Activated naive CD4-positive, alpha-beta T cell treated with anti-CD3 and anti-CD28 coated beads, Interleukin-2, amount 50 U/mL, for 72 hours (primary cell): ENCODE measurements at places on chromosomes 12 and 14. TPM values are rescaled to one million over a fixed set of nuclear protein-coding genes. Genes with fewer than 3 reads are reported as not detected.

MYO1H gene
- total RNA-seq: not detected

LRCOL1 gene
- total RNA-seq: not detected

NOVA1 gene
- total RNA-seq: 1.5 TPM

KRT80 gene
- not detected for total RNA-seq

DTX3 gene
- 14.5 TPM for total RNA-seq

P3H3 gene
- total RNA-seq: 3.0 TPM

SALL2 gene
- total RNA-seq: 9.3 TPM

SLC17A8 gene
- total RNA-seq: not detected

TPH2 gene
- not detected for total RNA-seq

HDAC7 gene
- total RNA-seq: 285 TPM

GPD1 gene
- 0.35 TPM for total RNA-seq

DNA sequence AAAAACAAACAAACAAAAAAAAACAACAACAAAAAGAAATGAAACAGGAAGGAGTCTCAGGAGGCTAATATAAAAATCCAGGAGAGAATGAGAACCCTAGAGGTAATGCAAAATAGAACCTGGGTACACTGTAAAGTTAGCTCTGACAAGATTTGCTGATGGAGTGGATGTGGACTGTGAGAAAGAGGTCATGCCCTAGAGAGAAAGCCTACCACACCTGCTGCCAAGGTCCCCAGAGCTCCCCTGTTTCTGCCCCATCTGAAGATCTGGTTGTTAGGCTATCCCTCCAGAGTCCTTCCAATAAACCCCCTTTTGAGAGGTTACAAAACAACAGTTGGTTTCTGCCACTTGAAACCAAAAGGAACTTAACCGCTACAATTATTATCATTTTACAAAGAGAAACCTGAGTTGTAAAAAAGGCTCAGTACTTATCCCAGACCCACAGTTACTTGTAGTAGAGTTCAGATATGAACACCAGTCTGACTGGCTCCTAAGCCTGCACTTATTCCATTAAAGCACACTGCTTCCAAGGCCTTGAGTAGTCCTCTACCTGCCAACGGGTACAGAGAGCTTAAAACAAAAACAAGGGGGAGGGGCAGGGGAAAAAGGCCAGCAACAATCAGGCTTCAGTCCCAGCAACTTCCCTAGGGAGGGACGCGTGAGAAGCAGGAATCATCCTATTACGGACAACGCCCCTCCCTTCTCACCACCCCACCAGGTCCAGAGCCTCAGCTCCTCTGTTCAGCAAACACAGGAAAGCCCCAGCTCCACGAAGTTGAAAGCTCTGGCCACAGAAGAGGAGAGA, 27.7 kb downstream of the PPP1R13B start:
- no peak for DNase-seq

DNA sequence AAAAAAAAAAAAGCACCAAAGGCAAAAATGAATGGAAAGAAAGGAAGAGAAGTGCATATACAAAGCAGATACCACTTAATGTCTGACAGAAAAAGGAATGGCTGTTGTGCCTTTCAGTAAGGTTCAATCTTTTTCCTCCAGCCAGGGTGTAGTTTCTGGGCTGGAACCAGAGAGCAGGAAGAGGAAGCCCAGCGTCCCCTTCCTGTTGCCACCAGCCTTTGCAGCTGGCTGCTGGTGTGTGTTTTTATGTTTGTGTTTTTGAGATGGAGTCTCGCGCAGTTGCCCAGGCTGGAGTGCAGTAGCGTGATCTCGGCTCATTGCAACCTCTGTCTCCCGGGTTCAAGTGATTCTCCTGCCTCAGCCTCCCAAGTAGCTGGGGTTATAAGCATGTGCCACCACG, 64.6 kb upstream of the LTA4H start:
- DNase-seq: no peak

- no peak for DNase-seq
These were observed 56.3 kb downstream of the SIX6 start for GRCh38 chr14:60565211-60565610.

DNA sequence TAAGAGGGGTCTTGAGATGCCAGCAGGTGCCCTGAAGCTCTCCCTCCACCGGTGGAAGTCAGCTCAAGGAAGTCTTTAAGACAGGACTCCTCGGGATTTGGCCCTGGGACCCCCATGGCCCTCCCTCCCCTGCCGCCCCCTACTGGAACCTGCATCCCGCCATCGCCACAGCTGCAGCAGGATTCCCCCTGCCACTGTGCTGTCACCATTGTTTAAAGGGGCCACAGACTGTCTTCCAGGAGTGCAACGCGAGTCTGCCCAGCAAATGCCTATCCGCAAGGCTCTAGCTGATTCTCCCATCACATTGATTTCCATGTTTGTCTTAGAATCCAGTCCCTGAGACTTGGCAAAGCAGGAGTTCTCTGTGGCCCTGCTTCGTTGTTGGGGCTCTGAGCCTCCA, 770.8 kb upstream of the ALG10B start:
- no peak for DNase-seq

DNA sequence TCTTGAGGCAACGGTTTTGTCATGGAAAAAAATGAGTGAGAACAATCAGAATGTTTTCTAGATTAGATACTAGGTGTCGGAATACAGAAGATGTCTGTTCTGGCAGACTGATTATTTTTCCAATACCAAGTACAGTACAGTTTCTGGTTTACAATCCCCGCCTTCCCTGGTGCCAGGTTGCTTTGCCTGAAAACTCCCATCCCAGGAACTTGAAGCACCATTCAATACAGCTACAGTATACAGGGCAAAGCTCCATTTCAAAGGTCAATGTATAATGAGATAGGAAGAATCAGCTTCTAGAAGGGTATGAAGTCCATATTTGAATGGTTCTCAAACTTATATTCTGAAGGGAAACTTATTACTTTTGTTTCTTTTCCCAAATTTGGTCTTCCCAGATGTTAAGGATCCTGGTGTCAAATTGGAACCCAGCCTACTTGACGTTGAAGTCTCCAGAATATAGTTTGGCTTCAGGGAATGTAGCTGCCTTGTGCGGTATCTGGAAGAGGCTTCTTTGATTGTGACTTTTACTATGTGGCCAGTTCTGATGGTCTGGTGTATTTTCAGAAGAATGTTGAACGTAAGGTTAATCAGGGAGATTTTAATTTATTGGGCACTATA, 238.0 kb upstream of the ATP2B1 start:
- no peak for DNase-seq

DNA sequence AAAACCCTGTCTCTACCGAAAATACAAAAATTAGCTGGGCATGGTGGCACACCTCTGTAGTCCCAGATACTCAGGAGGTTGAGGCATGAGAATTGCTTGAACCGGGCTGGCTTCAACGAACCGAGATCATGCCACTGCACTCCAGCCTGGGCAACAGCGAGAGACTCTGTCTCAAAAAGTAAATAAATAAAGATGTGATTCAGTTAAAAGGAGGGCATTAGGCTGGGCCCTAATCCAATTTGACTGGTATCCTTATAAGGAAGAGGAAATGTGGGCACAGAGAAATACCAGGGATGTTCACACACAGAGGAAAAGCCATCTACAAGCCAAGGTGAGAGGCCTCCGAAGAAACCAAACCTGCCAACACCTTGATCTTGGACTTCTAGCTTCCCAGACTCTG, 10.1 kb upstream of the DCAF4 start:
- no peak for DNase-seq

DNA sequence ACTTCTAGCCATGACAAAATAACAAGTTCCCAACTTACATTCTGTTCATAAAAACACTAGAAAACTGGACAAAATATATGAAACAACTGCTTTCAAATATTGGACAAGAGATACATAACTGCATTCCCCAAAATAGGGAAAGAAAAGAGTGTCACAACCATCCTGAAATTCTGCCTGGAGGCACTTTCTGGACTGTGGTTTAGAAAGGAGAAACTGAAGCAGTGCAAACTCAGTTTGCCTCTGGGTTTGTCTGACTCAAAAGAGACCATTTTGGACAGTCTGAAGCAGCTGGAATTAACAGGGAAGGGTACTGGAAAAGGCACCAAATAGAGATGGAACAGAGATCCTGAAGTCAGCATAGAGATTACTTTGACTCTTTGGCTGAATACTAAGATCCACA, 11.3 kb upstream of the SYT1 start:
- no peak for DNase-seq

GRCh38 chr14:99619835-99620834, 16.1 kb upstream of the CCDC85C start:
- no peak for DNase-seq

- no peak for DNase-seq
These were observed 13.1 kb downstream of the KRT5 start for GRCh38 chr12:52506858-52507715.

GRCh38 chr12:106712768-106713167, 61.7 kb upstream of the RIC8B start:
- no peak for DNase-seq

DNA sequence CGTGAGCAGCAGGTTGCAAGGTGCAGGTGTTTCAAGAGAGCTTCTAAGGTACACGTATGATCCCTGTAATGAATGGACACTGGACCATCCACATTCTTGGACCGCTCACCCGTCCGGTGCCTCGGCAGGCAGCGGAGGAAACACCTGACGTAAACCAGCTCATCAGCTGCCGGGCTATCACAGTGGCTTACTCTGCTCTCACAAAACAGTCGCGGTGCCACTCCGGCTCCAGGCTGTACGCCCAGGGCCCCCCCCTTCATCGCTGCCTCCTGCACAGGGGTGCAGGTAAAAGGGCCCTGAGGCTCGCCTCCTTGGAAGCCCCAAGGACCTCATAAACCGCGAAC, 436 bp downstream of the VPS33A start:
- DNase-seq: no peak

DNA sequence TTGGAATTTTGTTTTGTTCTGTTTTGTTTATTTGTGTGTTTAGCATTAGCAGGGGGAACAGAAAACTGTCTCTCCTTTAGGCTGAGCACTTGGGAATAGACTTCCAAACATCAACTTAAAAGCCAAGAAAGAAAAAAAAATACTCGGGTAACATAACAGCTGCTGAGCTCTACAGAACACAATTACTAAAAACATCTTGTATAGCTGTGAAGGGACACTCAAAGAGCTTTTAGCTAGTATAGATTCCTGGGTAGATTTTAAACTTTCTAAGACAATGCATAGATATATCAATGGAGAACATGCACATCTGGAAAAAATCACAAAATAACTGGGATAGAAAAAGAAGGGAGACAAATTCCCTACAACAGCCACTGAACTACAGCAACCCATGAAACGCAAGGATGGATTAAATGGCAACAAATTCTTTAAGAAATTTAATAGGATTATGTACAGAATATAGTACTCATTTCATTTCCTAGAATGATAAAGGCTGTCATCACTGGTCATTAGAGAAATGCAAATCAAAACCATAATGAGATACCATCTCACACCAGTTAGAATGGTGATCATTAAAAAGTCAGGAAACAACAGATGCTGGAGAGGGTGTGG, 174.3 kb upstream of the KRR1 start:
- no peak for DNase-seq

- DNase-seq: no peak
These were observed 223.6 kb upstream of the SOX5 start for GRCh38 chr12:24173067-24173466.

- no peak for DNase-seq
These were observed 3.7 kb upstream of the PNMA1 start for GRCh38 chr14:73717711-73718417.
